Cardiac ventricle fibroblast (primary cell): ENCODE measurements at places on chromosomes 6 and 20. TPM values are rescaled to one million over a fixed set of nuclear protein-coding genes. Genes with fewer than 3 reads are reported as not detected.

CTCFL gene
- total RNA-seq, result not detected in 2 replicates

FOXQ1 gene
- total RNA-seq, result not detected in 2 replicates

FKBP1C gene
- total RNA-seq, result 0.37 and 0.39 TPM in 2 replicates

POM121L2 gene
- total RNA-seq, result not detected in 2 replicates

TBC1D7 gene
- 8.6 and 10.7 TPM in 2 replicates for total RNA-seq

GINS1 gene
- 0.88 and 1.2 TPM in 2 replicates for total RNA-seq

NT5E gene
- 37.0 and 40.3 TPM in 2 replicates for total RNA-seq

CCM2L gene
- 0.06 TPM in 1 of 2 replicates, not detected in the other for total RNA-seq

SMLR1 gene
- not detected in 2 replicates for total RNA-seq

CFAP61 gene
- not detected in 2 replicates for total RNA-seq

TOMM6 gene
- total RNA-seq, result 148 TPM in 2 replicates

MAFB gene
- total RNA-seq, result 24.9 and 30.5 TPM in 2 replicates

ADGRG6 gene
- total RNA-seq, result 0.06 and 0.54 TPM in 2 replicates

CST3 gene
- total RNA-seq, result 3,122 and 3,177 TPM in 2 replicates

SEMG1 gene
- not detected in 2 replicates for total RNA-seq

SPEF1 gene
- total RNA-seq, result not detected in 2 replicates

SRPK1 gene
- total RNA-seq, result 22.0 and 26.3 TPM in 2 replicates

SSTR4 gene
- total RNA-seq, result not detected in 2 replicates

FABP7 gene
- not detected in 2 replicates for total RNA-seq

WFDC2 gene
- total RNA-seq, result not detected in 2 replicates
